ENCODE measurements at places on chromosomes 13 and 19. TPM values are rescaled to one million over a fixed set of nuclear protein-coding genes. Genes with fewer than 3 reads are reported as not detected.

The OXGR1 gene
- total RNA-seq: 3.7 TPM

The ZNF541 gene
- 0.70 TPM for total RNA-seq

DNA sequence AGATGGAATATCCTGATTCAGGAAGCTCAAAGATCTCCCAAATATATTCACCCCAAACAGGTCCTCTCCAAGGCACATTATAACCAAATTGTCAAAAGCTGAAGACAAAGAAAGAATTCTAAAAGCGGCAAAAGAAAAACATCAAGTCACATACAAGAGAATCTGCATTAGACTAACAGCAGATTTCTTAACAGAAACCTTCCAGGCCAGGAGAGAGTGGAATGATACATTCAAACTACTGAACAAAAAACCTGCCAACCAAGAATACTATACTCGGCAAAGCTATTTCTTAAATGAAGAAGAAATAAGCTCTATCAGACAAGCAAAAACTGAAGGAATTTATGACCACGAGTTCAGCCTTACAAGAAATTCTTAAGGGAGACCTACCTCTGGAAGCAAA lies 120.6 kb upstream of the WASF3 start:
- DNase-seq: no peak

GRCh38 chr13:93794197-93794885 lies 567.7 kb downstream of the GPC6 start:
- no peak for DNase-seq

DNA sequence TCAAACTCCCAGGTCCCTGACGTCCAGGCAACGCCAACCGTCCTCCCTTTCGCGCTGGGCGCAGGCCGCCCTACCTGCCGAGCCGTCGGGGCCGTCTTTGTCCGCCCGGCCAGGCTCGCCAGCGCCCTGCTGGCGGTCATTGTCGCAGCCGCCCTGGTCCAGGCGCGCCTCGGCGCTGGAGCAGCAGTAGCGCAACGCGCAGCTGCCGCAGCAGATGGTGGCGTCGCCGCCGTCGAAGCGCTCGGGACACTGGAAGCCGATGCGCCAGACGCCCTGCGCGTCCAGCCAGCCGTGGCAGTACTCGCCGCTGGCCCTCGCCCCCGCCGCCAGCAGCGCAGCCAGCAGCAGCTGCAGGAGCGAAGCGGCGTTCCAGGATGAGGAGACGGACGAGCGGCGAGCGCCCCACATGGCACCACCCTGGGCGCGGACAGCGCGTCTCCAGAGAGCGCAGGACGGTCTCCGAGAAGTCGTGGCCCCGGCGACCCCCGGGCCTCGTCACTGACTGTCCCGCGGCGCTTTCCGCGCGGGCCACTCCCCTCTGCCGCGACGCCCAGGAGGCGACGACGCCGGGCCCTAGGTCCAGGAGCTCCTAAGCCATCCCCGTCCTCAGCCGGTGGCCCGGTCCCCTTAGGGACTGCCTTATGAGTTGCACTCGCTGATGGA lies 1.1 kb downstream of the SHISA2 start:
- no peak for DNase-seq

- DNase-seq: no peak
Observed at GRCh38 chr13:29255567-29255966, 339.9 kb downstream of the SLC7A1 start.

DNA sequence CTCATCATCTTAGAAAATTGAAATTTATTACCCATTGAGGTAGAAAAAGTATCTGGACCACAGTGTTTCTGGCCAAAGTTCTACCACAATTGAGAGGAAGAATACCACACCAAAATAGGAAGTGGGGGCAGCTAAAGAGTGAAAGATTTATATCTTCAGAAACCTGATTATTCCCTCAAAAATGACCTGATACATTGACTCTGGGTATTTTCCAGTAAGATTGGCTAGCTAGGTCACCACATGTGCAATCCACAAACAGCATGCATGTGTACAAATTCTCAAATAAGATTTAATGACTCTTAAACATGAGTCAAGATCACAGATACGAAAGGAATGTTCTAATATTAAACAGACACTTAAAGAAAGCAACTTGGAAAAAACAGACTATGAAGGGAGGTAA lies 1516.2 kb upstream of the PCDH20 start:
- DNase-seq: no peak

DNA sequence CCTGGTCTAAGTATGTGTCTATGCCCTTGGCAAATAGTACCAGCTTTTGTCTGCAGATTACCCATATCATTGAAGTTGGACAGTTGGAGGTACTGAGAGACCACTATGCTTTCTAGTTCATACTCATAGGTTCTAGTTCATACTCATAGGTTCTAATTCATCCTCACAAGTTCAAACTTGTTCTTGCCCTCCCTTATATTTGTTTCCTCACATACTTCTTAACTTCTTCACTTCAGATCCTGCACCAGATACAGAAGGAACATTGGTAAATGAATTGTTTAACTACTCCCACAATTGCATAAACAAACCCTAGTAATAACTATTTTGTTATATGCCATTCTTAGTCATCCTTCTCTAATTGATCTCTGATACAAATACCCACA lies 172.2 kb downstream of the SLITRK1 start:
- no peak for DNase-seq

DNA sequence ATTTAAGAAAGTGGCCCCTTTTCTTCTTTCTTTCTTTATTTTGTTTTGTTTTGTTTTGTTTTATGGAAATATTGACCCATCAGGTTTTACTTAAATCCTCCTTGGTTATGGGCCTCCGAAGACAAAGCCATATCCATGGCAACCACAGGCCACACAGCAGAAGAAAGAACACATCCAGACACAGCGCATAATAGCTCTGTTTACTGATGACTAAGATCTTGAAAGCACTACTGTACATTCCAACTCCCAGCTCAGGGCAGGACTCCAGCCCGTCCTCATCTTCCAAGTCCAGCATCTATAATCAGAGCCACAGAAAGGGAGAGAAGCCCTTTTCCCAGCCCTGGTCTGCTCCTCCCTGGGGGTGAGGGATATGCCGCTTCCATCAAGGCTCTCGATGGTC lies 84.3 kb downstream of the NUFIP1 start:
- DNase-seq: peak; percentile 55

DNA sequence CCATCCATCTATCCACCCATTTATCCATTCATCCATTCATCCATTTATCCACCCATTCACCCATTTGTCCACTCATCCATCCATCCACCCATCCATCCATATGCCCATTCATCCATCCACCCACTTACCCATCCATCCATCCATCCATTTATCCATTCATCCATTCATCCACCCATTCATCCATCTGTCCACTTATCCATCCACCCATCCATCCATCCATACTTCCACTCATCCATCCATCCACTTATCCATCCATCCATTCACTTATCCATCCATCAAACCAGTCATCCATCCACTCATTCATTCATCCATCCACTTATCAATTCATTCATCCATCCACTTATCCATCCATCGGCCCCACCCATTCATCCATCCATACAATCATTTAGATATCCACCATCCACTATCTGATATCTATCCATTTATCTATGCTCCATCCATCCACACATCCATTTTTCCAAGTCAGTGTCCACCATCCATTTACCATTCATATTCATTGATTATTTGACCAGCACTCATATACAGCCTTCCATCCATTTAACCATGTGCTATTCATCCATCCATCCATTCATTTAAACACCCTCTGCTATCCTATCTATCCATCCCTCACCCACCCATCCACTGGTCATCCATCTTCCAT lies 2.8 kb downstream of the TMEM221 start:
- DNase-seq: no peak

DNA sequence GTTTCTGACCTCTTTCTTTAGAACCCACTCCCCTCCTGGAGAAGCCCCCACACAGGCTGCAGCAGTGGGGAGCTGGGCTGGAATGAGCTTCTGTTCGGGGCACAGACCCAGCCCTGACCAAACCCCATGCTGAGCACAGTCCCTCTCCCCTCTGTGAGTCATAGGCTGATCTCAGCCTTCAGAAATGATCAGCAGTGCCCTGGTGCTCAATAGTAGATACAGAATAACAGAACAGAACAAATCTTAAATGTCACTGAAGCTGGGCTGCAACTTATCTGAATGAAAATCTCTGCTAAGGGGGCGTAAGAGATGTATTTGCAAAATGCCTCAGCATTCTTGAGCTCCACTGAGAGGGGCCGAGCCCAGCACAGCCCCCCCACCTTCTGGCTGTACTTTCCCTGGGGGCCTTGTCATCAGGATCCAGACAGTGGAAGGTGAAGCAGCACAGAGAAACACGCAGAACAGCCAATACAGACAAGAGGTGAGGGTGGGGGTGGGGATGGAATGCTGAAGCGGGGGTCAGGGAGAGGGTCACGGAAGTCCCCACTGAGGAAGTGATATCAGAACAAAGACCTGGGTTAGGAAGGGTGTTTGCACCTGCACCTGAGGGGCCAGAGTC lies 9.9 kb downstream of the ZNF665 start:
- DNase-seq: no peak

GRCh38 chr19:3243819-3244700 lies 19.6 kb downstream of the CELF5 start:
- no peak for DNase-seq

DNA sequence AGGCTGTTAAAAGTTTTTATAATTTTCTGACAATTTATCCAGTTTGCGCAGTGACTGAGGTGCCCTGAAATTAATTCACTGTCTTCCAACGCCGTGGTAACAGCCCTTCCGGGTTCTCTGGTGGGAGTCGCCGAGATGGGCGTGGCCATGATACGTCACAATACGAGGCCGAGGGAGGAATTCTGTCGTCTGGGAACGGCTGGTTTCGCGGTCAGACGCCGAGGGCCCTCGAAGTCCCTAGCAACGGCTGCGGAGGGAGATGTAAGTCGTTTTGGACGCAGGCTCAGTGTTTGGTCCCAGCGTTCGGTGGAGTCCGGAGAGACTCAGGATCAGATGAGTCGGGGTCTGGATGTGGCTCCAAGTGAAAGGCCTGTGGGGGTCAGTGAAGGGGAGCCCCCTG lies 21.7 kb downstream of the ZNF613 start:
- DNase-seq: peak; percentile 47

DNA sequence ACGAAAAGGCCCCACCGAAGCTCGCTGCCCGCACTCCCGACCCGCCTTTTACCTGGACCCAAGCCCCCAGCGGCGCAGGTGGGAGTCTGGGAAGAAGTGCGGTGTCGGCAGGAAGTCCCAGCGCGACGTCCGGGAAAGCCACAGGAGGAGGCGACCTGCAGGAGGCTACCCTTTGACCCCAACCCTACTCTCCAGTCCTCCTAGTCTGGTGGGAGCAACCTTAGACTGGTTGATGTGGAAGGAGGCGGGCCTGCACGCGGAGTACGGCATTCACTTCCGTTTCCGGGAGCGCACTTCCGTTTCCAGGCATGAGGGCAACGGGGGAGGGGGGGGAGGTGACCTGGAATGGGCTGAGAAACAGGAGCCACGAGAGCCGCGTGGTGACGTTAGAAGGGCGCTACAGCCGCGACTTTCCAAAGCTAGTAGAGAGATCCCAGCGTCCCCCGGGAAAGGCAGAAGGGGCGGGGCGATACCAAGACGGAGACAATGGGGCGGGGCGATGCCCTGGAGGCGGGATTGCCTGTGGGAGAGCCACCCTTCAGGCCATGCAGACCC lies 28.5 kb downstream of the ZNF266 start:
- peak; percentile 81 for DNase-seq

DNA sequence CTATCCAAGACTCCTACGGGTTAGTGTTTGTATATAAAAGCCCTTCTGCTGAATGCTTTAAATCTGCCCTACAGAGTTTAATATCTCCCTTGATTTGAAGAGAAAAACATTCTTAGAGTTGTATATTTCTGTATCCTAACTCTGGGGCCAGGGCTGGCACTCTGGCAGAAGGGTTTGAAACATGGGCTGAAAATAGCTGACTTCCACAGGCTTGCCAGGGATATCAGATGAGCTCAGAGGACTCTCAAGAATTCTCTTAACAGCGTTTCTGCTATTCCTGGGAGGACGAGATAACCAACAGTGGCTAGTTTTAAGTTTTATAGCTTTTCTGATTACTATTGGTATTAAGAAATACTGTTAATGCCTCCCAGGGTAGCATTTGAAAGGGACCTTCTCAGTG lies 127.5 kb downstream of the LIG4 start:
- no peak for DNase-seq

DNA sequence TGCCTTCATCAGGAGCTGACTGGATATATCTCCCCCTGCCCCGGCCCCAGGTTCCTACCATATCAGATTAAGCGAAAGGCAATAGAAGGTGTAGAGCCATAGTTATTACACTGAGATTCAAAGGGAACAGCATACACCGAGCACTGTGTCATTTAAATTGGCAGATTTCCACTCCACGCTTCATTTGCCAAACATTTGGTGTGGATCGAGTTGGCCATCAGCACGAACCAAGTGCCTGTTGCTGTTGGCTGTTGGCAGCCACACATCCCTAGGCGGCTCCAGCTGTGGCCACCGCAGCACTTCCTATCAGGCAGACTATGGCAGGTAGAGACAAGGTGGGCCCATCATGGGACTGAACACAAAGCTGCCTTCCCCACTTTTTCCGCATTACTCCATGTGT lies 115.8 kb downstream of the CCNA1 start:
- DNase-seq: no peak
